ENCODE measurements at places on chromosomes 2 and 18. TPM values are rescaled to one million over a fixed set of nuclear protein-coding genes. Genes with fewer than 3 reads are reported as not detected.

GRCh38 chr2:218006741-218007140 lies 3.9 kb upstream of the TNS1 start:
- no peak for DNase-seq

GRCh38 chr18:57004366-57005121 lies 142.3 kb upstream of the BOD1L2 start:
- no peak for DNase-seq

DNA sequence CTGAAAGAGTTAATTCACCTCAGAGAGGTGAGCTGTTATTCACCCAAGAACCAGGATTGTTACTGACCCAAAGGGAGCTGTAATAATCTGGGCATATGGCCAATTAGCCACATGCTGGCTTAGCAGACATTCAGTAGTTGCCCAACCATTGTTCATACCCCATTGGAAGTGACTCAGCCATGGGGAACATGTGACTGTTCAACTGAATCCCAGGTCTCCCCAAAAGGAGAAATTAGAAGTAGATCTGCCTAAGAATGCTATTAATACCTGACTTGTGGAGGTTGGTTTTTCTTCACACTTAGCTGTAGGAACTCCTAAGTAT lies 272.6 kb upstream of the UBE2E3 start:
- DNase-seq, result no peak

DNA sequence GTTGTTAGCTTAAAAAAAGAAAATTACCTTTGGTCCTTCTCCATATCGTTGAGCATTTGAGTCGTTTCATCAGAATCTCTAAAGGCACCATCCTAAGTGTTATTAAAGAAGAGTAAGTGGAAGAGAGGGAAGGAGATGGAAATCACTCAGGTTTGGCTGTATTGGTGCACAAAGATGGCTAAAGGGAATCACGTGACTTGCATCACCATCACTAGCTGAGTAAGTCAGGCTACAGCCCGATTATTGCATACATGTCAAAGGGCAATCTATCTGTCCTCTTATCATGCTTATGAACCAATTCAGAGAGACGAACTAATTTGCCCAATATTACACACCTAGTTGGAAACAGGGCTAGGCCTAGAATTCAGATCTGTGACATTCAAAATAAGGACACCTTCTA lies 137.6 kb downstream of the CMPK2 start:
- DNase-seq, result no peak

DNA sequence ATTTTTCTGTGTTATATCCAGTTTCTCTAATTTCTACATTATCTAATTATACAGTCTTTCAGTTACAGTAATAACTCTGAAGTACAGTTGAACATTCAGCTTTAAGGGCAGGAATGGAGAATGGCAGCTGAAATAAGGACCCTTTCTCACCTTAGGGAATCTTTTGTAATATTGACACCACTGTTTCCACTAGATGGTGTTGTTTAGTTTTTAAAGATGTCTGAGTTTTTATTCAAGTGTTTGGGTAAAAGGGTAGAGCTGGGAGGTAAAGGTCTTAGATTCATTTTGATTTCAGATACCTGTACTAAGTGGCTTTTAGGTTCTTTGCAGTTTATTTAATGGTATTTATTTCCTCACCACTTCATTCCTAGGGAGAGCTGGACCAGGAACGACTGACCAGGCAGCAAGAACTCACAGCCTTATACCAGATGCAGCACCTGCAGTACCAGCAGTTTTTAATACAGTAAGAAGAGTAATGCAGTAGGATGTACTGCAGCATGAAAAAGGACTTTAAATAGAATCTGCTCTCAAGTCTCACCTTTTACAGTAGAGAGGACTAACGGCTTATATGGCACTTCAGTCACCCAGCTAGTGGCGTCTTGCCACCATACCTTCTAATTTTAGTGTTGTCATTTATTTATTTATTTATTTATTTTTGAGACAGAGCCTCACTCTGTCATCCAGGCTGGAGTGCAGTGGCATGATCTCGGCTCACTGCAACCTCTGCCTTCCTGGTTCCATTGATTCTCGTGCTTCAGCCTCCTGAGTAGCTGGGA lies 33.2 kb upstream of the KCNJ13 start:
- DNase-seq, result no peak

The ONECUT2 gene
- 0.03 TPM for total RNA-seq

DNA sequence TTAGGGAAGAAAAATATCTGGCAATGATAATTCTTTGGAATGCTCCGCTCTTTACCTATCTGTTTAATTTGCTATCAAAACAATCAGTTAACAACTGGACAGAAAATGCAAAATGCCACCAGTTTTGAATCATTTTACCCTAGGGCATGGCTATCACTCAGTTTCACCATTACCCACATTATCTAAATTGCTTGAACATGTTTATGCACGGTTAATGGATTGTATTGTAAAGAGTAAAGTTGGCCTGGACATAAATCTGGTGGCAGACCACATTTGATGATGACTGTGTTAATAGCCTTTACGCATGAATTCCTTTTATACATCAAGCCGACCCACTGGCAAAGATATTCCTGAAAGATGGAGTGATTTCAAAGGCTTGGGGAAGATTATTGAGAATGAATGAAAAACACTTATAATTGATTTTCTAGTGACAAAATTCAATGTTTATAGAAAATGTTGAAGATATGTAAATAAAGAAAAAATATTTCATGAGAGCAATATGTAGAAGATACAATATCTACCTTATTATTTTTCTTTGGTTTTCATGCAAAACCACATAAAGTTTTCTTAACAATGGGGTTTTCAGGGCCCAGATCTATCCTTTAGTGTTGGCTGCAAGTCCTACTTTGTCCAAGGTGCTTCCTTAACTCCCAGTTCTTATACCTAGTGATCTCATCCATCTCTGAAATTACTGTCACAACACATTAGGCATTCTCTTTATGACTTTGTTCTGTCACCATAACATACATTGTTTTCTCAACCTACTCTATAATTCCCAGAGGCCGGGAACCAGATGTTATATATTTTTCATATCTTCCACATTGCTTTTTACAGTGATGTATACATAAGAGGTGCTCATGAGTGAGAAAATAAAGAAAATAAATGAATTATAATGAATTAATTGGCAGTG lies 265.1 kb downstream of the RIT2 start:
- no peak for DNase-seq

DNA sequence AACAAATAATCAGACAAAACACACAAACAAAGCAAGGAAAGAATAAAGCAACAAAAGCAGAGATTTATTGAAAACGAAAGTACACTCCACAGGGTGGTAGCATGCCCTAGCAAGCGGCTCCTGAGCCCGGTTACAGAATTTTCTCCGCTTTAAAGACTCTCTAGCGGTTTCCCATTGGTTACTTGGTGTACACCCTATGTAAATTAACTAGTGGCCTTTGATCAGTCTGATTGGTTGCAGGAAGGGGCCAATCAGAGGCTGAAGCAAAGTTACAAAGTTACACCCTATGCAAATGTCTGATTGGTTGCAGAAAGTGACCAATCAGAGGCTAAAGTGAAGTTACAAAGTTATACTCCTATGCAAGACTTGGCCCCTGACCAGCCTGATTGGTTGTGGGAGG lies 242.9 kb downstream of the LDLRAD4 start:
- DNase-seq, result no peak

GRCh38 chr2:187266147-187266546 lies 181.9 kb downstream of the CALCRL start:
- no peak for DNase-seq
